ENCODE measurements at places on chromosomes 12 and 14.

DNA sequence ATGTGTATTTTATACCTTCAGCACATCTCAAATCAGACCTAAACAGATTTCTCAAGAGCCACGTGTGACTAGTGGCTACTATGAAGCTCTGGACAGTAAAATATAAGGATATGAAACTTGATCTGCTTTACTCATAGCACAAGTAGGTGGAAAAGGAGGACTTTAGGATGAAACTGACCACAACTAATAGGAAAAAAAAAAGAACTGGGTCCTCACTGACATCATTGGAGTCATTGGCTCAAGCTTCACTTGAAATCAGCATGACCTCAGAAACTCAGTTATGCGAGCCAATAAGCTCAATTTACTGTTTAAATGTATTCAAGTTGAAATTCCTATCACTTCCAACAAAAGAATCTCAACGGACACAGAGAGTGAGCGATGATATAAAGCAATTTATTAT lies 34.1 kb upstream of the CIT start:
- no peak for DNase-seq

GRCh38 chr12:123891516-123892179 lies 81.0 kb downstream of the CCDC92 start:
- no peak for DNase-seq

- no peak for DNase-seq
Measured at GRCh38 chr14:103144085-103144484, 20.8 kb downstream of the TNFAIP2 start.

GRCh38 chr12:16348435-16349130 lies 1.1 kb downstream of the MGST1 start:
- DNase-seq = no peak

- no peak for DNase-seq
Measured at GRCh38 chr14:25233613-25234012, 183.7 kb upstream of the STXBP6 start.

GRCh38 chr14:105941226-105942166 lies 415.1 kb downstream of the TMEM121 start:
- no peak for DNase-seq

Data from iPS-NIHi11 (cell line).